AG10803 (cell line): ENCODE measurements at places on chromosomes 4 and X.
A peak's percentile ranks its signal among the peaks of the same experiment; 100 is the strongest.

DNA sequence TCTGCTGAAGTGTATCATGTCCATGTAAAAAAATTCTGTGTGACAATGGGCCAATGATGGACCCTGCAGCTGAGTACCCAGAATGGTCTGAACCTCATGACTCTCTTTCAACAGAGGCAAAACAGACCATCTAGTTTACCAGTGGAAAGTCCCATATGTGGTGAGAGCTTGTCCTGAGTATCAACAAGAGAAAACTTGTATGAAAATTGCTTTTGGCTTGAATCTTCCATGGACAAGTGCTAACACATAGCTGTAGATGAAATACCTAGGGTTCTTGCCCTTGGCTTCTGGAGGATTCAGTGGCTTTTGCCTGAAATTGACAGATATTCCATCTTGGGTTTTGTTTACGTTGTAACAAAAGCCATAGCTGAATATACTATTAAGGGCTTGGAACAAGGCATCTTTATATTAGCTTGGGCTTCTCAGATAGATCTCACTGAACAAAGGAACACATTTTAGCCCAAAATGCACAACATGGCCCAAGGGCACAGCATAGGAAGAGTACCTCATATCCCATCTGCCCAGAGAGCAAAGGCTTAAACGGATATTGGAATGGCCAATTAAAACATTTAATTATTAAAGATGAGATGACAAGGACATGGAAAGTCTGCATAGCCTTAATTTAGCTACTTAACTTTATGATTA is 128.5 kb upstream of the HPGD start:
- DNase-seq = no peak

DNA sequence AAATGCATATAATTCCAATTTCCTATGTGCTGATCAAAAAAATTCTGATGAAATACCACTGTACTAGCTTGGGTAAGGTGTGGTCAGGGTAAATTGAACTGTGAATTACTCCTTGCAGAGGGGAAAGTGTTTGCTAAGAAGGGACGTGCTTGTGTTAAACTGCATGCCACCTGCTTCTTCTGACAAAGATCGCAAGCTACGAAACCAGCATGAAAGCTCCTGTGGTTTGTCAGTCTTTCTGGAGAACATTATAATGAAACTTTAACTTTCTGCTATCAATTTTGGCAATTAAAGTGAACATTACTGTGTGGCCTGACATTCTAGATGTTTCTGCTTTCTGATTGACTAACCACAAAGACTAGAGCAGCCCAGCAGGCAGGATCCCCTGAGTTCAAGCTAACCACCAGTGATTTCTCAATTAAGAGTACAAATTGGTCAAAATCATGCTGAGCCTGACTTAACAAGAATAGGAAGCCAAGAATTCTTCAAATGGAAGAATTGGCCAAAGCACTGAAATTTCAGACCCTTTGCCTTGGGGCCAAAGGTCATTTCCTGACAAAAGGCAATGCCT is 239.0 kb downstream of the SLITRK2 start:
- no peak for DNase-seq

DNA sequence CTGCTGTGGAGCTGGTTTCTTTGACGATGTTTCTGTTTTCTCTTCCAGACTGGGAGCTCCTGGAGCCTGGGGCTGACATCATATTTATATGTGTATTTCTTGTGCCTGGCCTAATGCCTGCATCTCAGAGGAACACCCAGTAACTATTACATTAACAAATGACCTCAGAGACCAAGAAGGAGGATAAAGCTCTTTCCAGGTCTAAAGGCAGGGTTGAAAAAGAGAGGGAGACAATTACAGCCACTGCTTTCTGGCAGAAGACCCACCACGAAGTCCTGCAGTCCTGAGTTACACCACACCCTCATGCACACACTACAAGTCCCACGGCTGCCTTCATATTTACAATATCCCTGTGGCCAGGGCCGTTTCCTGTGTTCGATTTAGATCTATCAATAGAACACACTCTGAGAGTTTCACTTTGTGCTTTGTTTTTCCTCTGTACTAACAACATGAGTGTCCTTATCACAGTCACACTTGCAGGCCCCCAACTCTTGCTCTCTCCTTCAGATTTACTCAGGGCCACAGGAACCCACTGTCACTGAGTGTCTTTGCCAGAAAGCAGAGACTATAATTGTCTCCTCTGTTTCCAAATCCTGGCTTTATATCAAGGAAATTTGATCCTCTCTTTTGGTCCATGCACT is 535.5 kb downstream of the MID1IP1 start:
- no peak for DNase-seq

DNA sequence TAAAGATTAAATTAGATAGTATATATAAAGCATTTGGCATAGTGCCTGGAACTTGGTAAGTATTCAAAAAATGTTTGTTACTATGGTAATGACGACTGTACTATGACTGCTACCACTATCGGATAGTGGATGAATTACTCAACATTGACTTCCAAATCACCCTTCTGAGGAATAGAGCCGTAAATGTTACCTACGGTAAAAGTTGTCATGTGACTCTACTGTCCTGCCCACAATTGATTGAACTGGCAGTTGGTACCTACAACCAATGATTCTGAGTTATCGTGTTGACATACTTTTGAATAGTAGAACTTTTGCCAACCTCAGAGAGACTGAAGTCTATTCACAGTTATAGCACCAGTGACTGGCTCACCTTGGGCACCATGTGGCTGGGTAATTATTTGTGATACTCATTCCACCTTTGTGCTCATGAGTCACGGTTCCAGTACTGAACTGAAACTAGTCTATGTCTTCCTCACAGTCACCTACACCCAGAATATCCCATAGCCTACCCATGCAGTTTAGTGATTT is 185.5 kb upstream of the PITX2 start:
- DNase-seq = no peak

- DNase-seq = peak; percentile 21
Observed at GRCh38 chrX:10471418-10471817, 149.0 kb downstream of the MID1 start.

DNA sequence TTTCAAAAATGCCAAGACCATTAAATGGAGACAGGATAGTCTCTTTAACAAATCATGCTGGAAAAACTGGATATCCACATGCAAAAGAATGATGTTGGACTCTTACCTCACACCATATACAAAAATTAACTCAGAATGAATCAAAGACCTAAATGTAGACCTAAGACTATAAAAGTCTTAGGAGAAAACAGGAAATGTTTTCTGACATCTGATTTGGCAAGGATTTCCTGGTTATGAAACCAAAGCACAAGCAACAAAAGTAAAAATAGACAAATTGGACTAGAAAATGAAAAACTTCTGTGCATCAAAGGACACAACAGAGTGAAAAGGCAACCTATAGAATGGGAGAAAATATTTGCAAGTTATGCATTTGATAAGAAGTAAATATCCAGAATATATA is 37.6 kb downstream of the ARFIP1 start:
- DNase-seq = peak; percentile 50

GRCh38 chr4:182799515-182800215 is 117.5 kb downstream of the DCTD start:
- DNase-seq = no peak

- peak; percentile 17 for DNase-seq
Observed at GRCh38 chr4:182955411-182955810, 38.2 kb upstream of the DCTD start.

DNA sequence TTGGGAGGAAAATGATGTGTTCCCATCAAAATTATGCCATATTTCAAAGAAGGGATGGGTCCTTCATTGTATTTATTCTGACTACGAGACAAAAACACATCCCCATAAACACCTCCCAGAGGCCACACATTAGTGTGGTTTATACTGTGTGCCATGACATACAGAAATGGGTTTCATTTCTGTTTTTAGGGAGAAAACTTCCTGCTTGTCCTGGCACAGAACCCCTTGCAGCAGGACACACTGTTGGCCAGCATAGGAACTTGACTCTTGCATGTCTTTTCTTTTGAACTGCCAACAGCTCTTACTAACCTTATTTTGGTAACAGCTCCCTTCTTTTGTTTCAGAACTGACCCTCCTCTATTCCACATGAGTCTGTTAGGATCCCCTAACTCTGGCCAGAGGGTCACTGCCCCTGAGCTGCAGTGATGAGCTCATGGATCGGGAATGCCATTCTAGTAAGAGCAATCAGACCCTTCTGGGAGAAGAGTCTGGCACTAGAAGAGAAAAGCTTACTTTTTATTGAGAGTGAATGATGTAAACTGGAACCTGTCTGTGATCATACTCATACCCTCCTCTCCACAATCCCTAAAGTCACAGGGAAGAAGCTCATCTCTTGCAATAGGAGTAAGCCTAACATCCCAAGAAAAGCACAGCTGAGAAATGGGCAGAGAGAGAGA is 86.4 kb downstream of the SMIM20 start:
- DNase-seq = no peak

DNA sequence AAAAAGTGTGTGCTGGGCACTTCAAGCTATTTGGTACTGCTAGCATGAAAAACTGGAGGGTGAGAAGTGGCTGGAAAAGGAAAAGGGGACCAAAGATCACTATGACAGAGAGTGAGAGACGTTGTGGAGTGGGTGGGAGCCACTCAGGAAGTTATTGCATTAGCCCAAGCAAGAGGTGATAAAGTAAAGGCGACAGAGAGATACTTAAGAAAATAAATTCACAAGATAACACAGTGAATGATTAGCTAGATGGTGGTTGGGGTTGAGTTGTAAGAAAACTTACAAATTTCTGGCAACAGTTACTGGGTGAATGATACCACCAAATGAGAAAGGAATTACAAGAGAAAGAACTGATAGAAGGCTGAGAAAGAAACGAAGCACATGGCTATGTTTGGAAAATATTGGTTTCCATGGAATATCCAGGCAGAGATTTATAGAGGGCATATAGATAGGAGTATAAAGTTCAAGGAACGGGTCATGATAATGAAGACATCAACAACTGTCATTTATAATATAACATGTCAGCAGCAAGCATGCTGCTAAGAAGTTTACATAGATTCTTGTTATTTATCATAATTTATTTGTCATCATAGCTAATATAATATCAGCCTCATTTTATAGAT is 60.7 kb downstream of the CASK start:
- no peak for DNase-seq

GRCh38 chrX:21778236-21778635 is 20.3 kb upstream of the SMPX start:
- DNase-seq = no peak

DNA sequence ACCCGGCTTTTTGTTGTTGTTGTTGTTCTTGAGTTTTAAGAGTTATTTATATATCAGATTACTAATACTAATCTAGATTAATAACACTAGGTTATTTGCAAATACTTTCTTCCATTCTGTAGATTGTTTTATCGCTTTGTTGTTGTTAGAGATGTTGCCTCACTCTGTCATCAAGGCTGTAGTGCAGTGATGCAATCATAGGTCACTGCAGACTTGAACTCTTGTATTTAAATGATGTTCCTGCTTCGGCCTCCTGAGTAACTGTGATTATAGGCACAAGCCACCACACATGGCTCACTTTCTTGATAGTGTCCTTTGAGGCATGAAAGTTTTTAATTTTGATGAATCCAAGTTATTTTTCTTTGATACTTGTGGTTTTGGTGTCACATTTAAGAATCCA is 129.0 kb downstream of the VSIG4 start:
- DNase-seq = no peak

- DNase-seq = no peak
Observed at GRCh38 chr4:14222377-14223029, 595.0 kb upstream of the BOD1L1 start.

- no peak for DNase-seq
Observed at GRCh38 chr4:153747406-153747955, 12.3 kb downstream of the RNF175 start.

DNA sequence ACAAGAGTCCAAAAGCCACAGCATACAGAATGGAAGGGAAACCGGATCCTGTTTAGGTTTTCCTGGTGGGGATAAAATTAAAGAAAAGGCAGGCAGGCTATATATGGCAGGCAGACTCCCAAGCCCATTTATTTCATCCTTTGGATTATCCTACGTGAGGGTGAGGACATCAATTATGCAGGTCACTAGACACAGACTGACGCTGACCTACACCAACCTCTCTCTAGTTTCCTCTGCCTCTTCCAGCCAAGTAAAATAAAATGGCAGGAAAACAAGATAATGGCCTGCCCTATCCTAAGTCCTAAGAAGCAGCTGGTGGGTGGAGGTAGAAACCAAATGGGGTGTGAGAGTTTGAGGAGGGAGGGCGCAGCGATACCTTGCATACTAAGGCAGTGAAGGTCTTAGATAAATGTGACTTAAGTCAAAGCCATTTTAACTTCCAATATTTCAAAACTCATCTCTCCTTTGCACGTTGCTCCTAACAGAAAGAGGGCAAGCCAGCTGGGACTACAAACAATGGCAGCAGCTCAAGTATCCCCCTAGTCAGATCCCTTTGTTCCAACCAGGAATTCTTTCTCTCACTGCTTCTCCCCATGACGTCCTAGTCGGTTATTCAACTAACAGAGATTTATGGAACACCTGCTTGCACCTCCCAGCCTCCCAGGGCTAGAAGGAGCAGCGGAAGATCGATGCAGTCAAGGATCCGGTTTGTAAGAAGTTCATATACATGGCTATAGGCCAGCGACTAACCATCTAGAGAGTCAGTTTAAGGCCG is 72.8 kb downstream of the IRF2 start:
- DNase-seq = no peak

DNA sequence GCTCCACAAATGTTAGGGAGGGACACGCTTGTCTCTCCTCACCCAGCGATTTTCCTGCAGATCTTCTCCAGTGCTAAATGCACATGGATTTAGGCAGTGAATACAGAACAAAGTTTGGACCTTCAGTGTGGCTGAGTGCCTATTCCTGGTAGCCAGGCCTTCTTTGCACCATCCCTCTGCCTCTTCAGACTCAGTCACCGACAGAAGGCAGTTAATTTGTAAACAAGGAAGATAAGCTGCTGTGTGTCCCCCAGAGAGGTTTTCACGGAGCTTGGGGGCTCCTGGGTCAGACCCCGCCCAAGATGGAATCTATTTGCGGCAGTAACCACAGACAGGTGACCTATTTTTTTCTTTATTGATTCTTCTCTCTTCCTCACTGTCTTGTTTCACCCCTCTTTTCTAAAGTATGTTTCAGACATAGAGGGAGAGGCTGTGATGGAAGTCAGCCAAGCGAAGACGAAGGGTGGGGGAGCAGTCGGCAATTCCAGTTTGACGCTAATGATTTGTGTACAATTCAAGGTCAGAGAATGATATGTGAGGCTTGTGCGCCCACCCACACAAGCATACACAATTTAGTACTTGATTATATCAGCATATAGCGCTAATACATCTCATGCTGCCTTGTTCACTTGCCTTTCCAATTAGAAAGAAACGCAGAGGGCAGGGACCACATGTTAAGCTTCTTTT is 200.8 kb downstream of the MGST2 start:
- DNase-seq = no peak

GRCh38 chr4:165312506-165312905 is 15.0 kb upstream of the MSMO1 start:
- peak; percentile 61 for DNase-seq
